ENCODE measurements at places on chromosomes 2 and 18. TPM values are rescaled to one million over a fixed set of nuclear protein-coding genes. Genes with fewer than 3 reads are reported as not detected.
A peak's percentile ranks its signal among the peaks of the same experiment; 100 is the strongest.

DNA sequence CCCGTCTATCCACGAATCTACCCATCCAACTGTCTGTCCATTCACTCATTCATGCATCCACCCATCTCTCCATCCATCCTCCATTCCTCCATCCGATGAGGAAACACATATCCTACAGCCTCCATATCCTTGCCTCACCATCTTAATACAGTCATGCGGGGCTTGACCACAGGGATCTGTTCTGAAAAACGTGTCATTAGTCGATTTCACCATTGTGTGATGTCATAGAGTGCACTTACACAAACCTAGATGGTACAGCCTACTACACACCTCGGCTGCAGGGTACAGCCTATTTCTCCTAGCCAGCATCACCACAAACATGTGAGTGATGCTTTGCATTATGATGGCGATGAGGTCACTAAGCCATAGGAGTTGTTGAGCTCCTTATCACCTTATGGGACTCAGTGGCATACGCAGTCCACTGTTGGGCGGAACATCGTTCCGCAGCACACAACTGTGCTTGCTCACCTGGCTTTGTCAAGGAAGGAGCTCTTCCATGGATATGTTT is 1.9 kb upstream of the NT5DC4 start:
- no peak for DNase-seq

DNA sequence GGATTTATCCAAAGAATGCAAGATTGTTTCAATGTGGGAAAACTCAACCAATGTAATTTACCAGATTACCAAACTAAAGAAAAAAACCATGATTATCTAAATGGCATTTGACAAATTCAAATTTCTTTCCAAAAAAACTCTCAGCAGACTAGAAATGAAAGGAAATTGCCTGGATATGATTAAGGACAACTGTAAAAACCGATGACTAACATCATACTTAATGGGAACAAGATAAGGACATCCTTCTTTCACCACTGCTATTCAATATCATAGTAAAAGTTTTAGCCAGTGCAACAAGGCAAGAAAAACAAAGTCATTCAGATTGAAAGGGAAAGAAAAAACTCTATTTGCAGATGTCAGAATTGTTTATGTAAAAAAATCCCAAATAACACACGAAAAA is 4.4 kb upstream of the CCDC150 start:
- no peak for DNase-seq

DNA sequence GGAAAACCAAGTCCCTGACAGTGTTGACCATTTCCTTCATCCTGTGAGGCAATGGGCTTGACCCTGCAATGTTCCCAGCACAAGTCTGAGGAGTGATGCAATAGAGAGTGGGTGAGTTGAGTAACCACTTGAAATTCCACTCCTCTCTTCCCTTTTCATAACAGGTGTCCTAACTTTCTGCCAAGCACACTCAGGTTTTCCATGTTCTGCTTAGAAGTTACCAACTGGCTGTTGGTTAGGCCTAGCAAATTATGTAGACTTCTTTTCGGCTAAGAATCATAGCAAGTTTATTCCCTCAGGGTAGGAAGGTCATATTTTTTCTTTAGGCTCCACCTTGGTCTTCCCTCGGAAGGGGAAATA is 11.5 kb downstream of the GNLY start:
- DNase-seq: peak; percentile 48

Gene SATB2
- total RNA-seq: 0.85 TPM

Gene MEIS1
- 1.3 TPM for total RNA-seq

GRCh38 chr2:217806482-217806765 is 196.4 kb downstream of the TNS1 start:
- DNase-seq: no peak

DNA sequence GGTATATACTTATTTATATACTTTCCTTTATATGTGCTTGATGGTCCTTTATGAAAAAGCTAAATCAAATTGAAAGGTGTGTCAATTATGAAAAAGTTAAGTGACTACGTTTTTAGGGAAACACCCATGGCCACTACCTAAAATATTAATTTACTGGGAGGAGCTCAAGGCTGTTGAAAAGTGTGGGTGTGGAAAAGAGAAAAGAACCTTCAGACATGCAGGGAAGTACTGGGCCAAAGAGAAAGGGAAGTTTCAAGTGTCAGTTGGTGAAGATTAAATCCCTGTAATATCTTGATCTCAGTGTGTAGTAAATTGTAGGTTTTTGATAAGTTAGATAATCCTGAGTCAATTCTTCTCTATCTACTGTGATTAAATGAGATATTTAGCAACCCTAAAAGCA is 6.2 kb upstream of the GKN1 start:
- DNase-seq: no peak

- peak; percentile 49 for DNase-seq
These were observed at the start of gene OTX1 for GRCh38 chr2:63050334-63051041. Gene OTX1 (plus strand): TSS chr2:63050830. CDS start chr2:63052991, 2,161 bp downstream.

Gene OR6B2
- total RNA-seq: not detected

DNA sequence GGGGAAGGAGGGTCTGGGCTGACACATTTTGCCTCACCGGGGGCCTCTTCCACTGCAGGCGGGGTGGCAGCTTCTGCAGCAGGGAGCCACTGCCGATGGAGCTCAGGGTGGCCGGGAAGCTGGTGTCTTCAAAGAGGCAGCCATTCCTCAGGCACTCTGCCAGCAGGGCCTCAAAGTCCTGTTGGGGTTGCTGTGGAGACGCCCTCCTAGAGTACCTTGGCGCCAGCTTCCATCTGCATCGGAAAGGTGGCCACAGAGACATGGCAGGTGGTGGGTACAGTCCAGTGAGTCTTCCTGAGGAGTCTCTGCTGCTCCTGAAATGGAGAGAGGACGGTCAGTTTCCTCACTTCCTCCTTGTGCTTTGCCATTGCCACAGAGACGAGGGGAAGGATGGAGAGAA is 12.1 kb downstream of the CAPN14 start:
- DNase-seq: no peak

DNA sequence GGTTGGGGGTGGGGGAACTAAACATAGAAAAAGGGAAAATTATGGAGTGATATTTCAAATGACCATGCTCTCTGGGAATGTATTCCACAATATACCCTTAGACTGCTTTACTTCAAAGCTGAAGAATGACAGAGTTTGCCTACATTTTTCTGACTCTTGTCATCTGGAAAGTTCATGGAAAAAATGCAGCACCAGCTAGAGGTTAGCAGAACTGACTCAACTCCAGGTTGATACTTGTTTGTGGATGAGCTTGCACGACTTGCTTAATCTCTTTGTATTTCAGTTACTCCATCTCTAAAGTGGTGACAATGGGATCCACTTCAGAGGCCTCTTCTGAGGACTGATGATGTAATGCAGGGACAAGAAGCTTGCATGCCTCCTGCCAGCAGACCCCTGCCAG is 824.0 kb upstream of the ID2 start:
- DNase-seq: no peak

DNA sequence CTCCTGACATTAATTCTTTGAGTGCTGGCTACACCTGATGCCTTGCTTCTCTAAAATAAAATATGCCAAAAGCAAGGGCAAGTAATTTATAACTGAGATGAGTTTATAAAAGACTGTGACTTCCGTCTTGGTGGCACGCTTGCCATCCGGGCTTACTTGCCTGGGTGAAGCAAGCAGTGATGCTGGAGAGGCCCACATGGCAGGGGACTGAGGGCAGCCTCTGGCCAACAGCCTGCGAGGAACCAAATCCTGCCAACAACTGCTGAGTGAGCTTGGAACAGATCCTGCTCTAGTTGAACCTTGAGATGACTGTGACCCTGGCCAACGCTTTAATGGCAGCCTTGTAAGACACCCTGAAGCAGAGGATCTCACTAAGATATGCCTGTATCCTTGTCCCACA is 96.1 kb upstream of the CAPN13 start:
- no peak for DNase-seq

GRCh38 chr2:84894758-84895520 is 10.5 kb upstream of the TMSB10 start:
- peak; percentile 22 for DNase-seq

DNA sequence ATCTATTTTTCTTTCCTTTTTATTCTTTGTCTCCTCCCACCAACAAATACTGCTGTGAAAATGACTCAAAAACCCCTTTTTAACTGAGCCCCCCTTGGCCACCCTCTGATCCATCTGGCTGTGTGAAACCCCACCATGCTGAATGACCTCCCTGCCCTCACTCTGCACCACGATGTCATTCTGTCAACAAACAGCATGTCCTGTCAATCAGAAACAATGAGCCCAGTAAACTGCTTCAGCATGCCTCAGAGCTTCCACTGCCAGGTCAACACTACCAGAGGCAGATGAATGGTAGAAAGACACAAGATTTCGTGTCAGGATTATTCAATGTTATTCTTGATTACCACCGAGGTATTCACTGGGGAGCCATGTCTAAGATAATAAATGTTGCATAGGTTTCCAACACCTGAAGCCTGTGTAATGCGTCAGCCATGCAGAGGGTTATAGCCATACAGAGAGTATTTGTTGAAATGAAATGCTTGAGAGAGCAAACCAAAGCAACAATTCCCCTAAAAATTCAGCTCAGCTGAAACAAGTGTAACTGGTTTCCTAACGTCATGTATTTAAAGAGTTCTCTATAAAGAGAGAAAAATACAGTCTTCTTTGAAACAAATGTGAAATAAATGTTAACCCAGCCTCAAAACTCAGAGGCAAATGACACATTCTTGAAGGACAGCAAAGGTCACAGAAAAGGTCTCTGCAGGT is 76.7 kb downstream of the LRP2 start:
- DNase-seq: no peak

DNA sequence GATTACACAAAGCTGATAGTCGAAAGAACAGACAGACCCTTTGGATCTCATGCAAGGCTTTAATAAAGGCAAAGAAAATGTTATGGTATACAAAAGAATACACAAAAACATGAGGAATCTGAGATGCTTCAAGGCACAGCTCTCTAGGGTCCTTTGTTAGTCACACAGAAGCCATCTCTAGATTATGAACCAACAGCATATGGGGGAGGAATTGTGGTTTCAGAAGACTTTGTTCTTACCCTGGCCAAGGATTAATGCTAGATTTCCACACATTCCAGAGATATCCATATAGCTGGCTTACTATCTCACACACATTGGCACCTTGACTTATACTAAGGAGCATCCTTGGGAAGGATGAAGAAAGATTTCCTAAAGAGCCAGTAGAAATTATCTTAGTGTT is 206.1 kb downstream of the GULP1 start:
- DNase-seq: no peak

DNA sequence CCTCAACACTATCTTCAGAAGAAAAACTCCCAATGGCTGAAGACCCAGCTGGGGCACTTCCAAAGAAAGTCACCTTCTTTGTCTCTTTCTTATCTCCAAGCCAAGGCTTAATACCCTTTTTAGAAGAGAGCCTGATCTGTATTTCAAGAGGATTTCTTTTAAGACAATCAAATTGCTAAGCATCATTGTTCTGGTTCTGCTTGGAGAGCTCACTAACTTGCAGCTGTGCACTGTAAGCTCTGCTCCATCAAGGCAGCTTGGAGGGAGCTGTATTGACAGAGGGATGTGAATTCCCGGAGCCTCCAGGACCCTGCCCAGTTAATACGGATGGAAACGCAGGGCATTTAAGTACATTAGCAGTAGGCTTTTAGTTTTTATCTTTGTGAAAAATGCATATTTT is 253.1 kb downstream of the TDRD15 start:
- DNase-seq: no peak

Measured in dermis blood vessel endothelial cell (primary cell).